Activated naive CD4-positive, alpha-beta T cell (primary cell): ENCODE measurements at places on chromosomes 7 and 10.

- DNase-seq: no peak
Measured at GRCh38 chr7:31828520-31828919, 141.5 kb downstream of the PPP1R17 start.

DNA sequence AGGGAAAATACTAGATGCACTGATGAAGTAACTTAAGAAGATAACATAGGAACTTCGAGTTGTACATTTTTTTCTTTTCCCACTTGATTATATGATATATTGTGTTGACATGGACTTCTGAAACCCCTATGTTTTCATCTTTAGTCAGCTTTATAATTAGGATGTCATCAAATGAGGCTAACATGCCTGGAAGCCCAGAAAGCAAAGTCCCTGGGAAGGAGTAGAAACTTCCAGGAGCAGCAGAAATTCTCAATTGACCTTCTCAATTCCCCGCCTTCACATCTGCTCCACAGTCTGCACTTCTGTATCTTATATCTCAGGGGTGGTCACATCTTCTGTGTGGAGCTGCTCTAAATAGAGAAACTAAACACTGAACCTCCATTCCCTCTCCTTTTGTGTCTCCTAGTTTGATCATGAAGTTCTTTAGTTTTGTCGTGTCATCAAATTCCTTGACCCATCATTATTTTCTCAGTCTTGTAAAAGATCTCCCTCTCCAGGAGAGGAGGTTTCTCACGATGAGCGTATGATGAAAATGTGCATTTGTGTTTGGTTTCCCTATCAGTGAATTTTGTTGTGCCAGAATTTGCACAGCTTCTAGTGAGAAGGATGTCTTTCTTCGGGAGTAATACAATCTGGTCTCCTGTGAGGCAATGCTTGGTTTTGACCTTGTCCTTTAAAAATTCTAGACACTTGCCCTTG is 303.3 kb downstream of the SUGCT start:
- no peak for DNase-seq

DNA sequence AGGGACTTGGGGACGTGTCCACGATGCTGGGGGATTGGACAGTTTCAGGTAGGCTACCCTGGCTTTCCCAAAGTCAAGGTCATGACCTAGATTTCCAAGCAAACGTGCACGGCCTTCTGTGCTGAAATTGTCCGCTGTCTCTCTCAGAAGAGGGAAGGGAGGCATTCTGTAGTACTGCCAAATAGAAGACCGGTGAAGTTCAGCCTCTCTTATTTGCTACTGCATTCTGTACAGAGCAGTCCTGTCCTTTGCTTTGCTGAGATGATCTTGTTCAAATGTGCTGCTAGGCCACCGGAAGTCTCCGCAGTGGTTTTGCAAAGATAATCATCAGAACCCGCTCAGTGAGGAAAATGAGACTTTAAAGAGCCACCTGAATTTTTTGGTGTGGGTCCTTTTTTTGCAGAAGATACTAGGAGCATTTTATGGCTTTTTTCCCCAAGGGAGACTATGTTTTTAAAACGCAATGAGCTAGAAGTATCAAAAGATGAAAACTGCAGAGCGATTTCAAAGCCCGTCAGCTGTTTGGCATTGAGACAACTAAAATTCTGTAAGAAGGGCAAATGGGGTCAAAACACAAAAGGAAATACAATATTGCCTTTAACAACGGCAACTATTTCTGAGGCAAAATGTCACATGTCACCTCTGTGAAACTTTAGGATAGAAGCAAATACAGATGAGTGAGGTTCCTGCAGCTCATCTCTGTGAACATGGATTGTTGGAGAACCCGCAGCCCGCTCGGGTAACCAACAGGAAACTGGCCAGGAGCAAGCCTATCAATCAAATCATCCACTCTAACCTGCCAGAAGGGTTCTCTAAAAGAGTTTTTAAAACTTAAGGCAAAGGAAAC is 1.3 kb upstream of the NMT2 start:
- DNase-seq: no peak

DNA sequence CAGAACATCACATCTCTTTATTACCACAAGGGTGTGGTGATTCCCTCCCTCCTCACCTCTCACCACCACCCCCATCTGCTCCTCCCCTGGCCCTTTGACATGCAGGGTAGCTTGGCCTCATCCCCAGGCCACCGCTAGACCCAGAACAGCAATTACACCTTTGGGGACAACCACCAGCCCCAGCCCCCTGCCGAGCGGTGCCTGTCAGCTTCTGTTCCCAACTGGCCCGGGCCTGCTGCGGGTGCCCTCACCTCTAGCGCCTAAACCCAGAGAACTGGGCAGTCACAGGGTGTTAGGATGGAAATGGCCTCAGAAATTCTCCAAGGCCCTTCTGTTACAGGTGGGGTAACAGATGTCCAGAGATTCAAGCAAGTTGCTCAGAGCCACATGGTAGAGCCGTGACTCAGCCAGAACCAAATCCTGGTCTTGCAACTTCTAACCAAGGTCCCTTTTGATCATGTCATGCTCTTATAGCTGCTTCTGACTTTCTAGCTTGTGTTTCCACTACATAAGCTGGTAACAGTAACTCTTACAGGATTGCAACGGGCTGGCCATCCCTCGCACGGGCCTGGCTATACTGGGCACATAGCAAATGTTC is 78.0 kb downstream of the PRKAG2 start:
- no peak for DNase-seq

DNA sequence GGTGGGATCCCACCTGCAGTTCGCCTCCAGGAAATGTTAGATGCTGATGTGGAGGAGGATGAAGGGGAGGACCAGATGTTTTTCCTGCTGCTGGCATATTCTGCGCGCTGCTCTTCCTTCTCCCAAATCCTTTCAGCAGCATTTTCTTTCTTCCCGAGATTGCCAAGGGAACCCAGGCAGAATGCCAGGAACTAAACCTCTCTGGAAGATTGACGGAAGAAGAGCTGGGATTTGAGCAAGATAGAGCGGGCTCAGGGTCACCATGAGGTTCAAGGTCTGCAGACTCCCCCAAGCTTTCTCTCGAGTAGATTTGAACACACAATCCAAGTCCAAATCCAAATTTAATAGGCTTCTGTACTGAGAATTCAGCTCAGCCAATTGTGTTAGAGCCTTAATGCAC is 345.2 kb upstream of the C7orf33 start:
- DNase-seq: no peak

- no peak for DNase-seq
Measured at GRCh38 chr10:93991596-93992284, 2.0 kb upstream of the PLCE1 start.

- DNase-seq: no peak
Measured at GRCh38 chr10:129207297-129207696, 259.7 kb upstream of the MGMT start.

DNA sequence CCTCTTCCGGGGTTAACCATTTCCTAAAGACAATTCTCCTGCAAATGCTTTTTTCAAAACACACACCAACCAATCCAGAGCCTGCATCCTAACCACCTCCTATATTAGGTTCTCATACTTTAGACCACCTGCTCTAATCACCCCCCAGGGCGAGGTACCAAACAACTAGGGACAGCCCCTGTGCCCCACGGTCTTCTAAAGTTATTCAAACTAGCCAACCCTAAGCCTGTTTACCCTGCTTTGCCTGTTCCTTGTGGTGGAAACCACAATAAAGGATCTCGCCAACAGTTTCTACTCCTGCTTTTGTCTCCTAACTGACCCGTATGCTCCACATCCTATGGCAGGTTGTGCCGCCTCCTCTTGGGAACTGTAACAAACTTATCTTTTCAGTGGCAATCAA is 21.1 kb downstream of the SP4 start:
- DNase-seq: no peak

- no peak for DNase-seq
Measured at GRCh38 chr10:69780077-69780476, 21.6 kb upstream of the COL13A1 start.

- DNase-seq: no peak
Measured at GRCh38 chr7:305410-306151, 15.6 kb downstream of the FOXL3 start.

- DNase-seq: no peak
Measured at GRCh38 chr10:125515571-125515970, 167.4 kb downstream of the TEX36 start.

DNA sequence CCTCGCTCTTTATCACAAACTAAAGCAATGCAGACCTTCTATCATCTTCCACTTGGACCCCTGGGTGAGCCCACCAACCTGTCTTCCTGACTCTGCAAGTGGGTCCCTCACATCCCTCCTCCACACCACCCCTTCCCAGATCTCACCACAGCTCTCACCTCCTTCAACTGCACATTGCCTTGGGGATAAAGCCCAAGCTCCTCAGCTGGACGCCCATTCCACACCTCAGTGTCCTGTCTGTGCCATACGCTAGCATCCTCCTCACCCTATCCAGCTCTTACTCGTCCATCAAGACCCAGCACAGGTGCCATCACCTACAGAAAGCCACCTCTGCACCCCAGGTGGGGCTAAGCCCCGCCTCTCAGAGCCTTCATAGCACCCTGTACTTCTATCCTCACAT is 141.0 kb upstream of the LANCL2 start:
- DNase-seq: no peak

- no peak for DNase-seq
Measured at GRCh38 chr10:91525896-91526712, 106.8 kb downstream of the PPP1R3C start.

DNA sequence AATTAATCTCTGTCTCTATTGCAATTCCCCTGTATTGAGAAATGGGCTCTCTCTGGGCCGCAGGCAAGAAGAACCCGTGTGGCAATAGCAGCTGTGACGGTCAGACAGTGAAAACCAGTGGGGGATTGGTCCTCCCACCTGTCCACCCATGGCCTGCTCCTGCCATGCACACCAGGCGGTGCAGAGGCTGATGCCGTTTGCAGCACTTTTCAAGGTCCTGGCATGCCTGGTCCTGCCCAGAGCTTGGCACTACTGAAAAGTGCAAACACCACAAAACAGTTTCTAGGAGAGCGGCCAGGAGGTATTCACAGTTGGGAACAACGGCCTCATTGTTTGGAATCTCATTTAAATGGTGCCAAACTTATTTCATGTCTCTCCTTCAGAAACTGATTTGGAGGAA is 41.5 kb downstream of the PSPH start:
- DNase-seq: no peak

DNA sequence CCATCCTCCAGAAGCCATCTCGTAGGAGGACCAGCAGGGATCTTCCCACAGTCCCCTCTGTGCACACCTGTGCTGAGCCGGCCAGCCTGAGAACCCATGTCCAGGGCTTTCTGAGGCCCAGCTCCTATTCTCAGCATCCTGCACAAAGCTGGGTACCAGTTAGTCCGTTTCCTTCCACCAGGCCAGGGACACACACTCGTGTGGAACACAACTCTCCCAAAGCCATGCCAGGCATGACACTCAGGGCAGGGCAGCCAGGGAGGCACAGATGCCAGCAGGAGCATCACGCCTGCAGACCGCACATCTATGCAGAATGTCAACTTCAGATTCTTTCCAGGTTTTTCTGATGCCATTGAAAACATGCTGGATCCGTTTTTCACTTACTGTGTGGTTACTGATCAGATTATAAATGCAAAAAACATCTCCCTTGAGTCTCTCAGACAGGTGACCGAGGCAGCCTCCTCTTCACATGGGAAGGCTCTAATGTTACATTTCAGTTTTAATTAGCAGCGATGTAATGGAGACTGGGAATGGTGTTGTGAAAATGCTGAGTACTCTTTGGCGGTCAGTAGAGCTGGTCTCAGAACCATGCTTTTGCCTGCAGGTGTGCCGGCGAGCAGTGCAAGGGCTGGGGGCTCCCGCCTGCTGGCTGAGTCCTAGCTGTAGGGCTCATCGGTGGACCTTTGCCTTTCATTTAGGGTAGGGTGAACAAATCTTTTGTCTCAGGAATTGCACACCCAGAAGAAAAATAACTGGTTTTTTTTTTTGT is 3.3 kb upstream of the SUN1 start:
- no peak for DNase-seq

DNA sequence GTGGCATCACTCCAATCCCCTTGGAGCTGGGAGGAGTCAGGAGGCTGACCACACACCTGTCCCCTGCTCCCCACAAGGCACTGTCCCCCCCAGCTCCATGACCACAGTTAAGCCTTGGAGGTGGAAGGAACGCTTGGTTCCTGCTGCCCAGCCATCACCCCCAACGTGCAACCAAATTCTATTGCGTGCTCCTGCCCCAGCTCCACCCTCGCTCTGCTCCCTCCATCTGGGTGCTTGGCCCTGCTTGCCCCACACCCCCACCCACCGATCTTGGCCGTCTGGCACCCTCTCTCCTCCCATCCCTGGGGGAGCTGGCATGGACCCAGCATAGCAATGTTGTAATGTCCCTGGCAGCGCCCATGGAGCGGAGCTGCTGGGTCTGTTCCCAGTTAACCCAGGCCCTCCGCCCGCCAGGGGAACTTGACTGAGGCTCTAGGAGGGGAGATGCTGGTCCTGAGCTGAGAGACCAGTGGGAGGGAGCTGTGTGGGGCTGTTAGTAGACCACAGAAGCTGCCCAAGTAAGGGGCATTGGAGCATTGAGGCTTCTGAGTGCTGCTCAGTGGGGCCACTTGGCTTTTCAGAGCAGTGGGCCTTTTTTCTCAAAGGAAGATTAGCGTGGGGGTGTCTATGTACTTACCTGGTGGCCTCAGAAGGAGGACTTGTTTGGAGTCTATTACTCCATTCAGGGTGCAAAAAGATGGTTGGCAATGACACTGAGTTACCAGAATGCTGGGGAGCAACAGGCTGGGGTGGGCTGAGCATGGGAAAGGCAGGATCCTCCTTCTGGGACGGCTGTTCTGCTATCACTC is 1.1 kb downstream of the EPHB6 start:
- no peak for DNase-seq

- no peak for DNase-seq
Measured at GRCh38 chr10:81917666-81918065, 42.7 kb downstream of the NRG3 start.

DNA sequence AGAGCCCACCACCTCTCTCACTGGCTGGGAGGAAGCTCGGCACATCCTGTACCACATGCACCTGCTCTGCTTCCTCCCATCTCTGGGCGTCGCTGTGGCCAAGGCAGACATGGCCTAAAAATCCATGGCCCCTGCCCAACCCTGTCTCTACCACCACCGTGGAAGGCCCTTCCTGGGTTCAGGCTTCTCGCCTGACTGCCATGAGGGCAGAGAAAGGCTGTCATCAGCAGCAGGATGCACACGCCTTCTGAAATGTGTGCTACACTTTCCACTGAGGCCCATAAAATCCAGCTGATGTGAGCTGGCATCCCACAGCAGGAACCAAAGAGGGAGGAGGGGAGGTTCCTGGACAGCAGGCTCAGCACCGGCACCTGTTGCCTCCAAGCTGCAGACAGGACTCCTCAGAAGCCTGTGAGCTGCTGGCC is 93.4 kb downstream of the PTPRN2 start:
- DNase-seq: no peak

- DNase-seq: no peak
Measured at GRCh38 chr7:43204081-43204480, 91.6 kb downstream of the HECW1 start.
